Osteoblast (primary cell): ENCODE measurements at places on chromosomes 4 and X.

- peak; percentile 90 for DNase-seq
These were observed 149.3 kb upstream of the SLC4A4 start for GRCh38 chr4:71189471-71189870.

DNA sequence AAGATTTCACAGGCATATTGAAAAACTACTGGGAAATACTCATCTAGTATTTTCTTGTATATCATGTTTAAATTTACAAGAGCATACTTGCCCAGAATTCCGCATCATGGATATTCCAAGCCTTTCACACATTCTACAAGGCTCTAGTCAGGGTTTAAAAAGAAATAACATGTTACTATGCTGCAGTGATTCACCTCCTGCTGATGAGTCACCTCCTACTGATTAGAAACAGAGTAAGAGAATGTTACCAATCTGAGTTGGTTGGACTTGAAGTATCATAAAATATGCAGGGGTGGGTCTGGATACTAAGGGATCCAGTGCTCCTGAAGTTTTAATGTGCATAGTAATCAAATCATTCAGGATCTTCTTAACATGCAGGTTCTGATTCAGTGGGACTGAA is 192.0 kb upstream of the ANK2 start:
- DNase-seq = peak; percentile 74

DNA sequence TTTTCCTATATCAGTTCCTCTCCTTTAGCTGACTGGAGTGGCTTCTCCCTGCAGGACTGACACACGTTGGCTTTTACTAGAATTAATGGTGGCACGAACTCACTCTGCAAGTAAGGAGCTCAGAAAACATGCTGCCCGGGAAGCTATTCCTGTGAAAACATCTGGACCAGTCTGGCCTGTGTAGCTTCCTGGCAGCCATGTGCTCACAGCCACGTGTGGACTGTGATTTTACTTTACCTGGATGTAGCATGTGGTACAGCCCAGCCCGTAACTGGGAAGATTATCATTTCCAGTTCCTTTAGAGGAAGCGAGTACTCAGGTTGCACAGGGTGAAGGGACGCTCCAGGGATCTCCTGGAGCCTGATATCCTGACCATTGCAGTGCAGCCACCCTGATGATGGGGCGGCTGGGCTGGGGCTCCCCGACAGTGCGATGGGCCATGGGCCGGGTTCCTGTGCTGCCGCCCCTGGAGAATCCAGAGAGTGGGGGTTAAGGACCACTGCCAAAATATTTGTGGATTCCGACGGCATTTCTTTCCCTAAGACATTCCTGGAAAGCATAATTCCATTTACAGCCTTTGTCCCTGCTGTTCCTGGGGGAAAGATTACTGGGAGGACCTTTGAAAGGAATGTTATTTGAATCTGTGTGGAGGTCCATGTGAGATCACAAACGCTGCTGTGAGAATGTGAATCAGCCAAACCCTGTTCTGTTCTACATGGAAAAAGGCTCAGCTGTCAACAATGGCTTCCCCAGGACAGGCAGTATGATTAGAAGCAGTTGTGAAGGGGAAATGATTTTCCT is 35.0 kb downstream of the PROM1 start:
- no peak for DNase-seq

GRCh38 chr4:89284828-89285227 is 22.8 kb downstream of the GPRIN3 start:
- DNase-seq = peak; percentile 48

GRCh38 chrX:86917959-86918358 is 599.6 kb upstream of the KLHL4 start:
- no peak for DNase-seq

- no peak for DNase-seq
These were observed 53.0 kb upstream of the FBXW7 start for GRCh38 chr4:152588869-152589268.

DNA sequence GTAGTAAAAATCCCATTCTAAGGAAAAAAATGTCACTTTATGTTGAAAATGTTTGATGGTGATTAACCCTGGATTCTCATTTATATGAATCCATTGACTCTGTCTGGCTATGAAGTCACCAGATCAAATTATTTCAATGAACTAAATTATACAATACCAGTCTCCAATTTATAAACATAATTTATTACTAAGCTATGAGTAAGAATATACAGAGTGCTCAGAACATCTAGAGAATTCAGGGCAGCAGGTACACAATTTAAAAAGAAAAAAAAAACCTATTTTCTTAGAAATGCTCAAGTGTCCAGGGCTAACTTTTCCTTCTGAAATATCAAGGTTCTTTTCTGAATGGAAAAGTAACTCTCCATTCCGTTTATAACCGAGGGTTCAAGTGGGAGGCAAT is 48.6 kb downstream of the VEGFC start:
- DNase-seq = no peak

- DNase-seq = no peak
These were observed 236.1 kb downstream of the FBXO8 start for GRCh38 chr4:174047363-174047762.

DNA sequence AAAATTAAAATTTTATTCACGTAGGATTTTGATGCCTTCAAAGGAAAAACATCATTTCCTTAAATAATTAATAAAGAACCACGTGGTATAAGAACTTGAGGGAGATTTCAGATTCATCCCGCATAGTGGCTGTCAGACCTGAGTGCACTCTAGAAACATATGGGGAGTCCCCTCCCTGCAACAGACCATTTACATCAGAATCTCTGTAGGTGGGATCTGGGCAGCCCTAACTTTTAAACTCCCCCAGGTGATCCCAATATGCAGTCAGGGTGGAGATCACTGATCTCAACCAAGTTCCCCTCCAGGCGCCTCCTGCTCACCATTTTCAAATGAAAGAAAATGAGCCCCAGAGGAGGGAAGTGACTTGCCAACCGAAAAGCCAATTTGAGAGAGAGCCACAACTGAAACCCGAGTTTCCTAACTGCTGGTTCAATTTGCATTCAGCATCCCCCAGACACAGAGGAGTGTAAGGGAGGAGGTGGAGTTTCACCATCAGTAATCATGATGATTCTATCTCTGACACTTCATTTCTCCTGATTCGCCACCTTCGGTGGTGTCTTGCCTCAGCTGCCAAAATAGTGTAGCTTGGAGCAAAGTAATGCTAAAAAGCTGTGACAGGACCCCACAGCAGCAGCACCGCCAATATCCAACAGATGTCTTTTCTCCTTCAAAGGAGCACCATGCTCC is 11.4 kb downstream of the RNF150 start:
- no peak for DNase-seq
